Activated CD8-positive, alpha-beta memory T cell treated with anti-CD3 and anti-CD28 coated beads, Interleukin-2, amount 50 U/mL, for 4 hours (primary cell): ENCODE measurements at places on chromosomes 3 and 15.

GRCh38 chr15:40441565-40442531 lies 1.1 kb downstream of the BAHD1 start:
- peak; percentile 42 for DNase-seq

GRCh38 chr15:100259266-100259665 lies 82.5 kb downstream of the ADAMTS17 start:
- no peak for DNase-seq

DNA sequence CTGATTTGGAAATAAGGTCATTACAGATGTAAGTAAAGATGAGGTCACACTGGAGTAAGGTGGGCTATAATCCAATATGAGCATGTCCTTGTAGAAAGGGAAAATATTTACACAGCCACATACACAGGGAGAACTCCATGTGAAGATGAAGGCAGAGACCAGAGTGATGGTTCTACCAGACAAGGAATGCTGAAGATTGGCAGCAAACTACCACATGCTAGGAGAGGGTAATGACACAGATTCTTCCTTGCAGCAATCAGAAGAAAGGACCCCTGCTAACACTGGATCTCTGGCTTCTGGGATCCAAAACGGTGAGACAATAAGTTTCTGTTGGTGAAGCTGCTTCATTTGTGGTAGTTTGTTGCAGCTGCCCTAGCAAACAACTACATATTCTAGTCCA lies 56.0 kb upstream of the SPTSSB start:
- DNase-seq = no peak

- no peak for DNase-seq
These were observed 41.1 kb downstream of the LYZL4 start for GRCh38 chr3:42369304-42369703.

DNA sequence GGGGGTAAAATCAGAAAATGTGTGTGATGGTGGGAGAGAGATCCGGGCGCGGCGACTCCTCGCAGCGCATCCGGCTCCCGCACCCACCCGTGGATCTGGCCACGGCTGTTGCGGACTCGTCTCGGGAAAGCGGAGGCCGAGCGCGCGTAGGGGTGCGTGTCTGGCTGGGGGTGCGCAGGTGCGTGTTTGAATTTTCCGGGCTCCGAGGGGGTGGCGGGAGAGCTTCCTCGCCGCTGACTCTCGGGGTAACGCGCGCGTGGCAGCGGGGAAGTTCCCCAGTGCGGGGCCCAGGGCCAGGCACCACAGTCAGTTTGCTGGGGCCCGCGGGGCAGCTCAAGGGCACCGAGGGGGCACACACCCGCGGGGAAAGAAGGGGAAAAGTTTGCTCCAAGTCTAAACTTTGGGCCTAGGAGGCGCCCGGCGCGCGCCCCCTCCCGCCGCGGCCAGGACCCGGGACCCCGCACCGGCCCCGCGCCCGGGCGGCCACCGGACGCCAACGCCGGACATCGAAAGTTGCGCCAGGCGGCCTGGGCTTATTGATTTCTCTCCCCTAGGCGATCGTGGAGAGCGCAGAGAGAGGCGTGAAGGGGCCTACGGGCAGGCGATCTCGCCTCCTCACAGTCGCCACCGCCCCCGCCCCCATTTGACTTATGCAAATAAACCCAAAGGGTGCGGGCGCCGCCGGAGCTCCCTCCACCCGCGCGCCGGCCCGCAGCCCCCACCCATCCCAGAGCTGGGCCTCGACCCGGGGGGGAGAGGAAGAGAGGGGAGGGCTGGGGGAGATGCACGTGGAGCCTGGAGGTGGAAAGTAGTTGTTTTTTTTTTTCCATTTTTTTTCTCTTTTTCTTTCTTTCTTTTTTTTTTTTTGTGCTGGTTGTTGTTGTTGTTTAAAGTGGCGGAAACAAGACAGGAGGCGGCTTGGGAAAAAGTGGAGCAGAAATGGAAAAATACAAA lies 639 bp downstream of the FOXP1 start:
- DNase-seq = peak; percentile 71

- DNase-seq = no peak
These were observed 11.3 kb downstream of the NRROS start for GRCh38 chr3:196650740-196651311.

DNA sequence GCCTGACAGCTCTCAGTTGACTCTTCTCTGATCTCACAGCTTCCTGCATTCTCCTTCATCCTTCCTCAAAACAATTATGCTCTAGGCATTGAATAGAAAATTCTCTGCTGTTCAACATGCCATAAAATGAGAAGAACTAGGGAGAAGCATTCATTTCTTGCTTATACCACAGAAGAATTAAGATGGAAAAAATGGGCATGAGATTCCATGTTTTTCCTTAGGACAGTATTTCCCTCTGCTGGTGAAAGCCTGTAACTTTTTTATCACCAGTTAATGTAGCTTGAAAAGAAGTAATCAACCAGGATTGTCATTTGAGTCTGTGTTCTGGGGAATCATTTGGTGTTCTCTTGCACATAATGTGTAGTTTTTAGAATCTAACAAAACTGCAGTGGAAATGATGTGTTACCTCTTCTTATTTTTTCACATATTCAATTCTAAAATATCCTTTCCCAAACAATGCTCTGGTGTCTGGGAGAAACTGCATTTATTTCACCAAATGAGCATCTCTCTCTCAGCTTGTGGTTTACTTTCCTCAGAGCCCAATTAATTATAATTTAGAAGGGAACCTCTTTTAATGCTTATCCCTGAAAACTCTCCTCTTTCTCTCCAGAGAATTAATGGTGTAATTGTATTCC lies 92.8 kb upstream of the DCBLD2 start:
- DNase-seq = no peak

- no peak for DNase-seq
These were observed 68.5 kb downstream of the CHSY1 start for GRCh38 chr15:101183226-101183930.

DNA sequence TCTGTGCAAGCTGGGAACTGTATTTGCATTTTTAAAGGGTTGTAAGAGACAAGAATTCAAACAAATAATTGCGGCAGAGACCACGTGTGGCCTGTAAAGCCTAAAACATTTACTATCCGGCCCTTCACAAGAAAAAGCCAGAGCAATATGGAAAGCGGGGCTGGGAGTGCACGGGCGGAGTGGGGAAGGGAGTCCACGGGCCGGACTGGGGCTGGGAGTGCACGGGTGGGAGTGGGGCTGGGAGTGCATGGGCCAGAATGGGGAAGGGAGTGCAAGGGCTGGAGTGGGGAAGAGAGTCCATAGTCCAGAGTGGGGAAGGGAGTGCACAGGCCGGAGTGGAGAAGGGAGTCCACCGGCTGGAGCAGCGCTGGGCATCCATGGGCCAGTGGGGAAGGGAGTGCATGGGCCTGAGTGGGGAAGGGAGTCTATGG lies 41.2 kb downstream of the KLF15 start:
- DNase-seq = no peak

GRCh38 chr3:59749291-59749690 lies 699.5 kb upstream of the CFAP20DC start:
- no peak for DNase-seq

DNA sequence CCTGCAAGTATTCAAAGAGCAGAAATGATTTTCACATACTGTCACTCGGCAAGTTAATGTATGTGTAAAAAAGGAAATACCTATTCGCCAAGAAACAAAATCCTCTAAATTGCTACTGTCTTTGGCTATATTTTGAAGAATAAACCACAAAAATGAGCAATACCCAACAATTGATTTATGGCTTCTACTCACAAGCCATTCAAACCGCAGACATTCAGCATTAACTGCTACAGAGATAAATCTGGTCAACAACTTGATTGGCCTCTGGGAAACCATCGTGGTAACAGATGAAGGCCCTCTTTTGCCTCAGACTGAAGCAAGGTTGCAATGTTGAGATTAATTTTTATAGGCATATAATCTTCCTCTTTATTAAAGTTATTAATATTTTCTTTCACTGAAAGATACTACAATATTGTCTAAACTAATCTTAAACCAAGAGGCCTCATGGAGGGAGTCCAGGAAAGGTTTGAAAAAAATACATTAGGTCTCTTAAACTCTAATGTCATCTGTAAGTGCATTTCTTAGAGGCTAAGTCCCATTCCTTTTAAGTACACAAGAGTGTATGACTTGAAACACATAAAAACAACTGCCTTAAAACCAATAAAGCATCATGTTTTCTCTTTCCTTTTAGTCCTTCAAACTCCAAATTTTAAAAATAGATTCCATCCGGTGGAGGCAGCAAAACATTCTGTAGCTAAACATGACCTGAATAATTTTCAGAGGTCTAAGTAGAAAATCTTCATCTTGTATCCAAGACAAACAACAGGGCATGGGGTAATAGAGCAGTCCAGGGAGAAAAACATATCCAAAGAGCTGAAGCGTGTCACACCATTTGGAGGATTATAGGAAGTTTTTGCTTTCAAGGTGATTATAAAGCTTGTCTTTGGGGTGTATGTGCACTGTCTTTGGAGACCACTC lies 162.4 kb upstream of the TGFBR2 start:
- no peak for DNase-seq

- no peak for DNase-seq
These were observed 45.5 kb downstream of the LSAMP start for GRCh38 chr3:116399701-116400226.

GRCh38 chr3:177781686-177782161 lies 584.4 kb upstream of the TBL1XR1 start:
- DNase-seq = no peak

GRCh38 chr3:160403796-160404470 lies 4.5 kb downstream of the SMC4 start:
- DNase-seq = no peak

DNA sequence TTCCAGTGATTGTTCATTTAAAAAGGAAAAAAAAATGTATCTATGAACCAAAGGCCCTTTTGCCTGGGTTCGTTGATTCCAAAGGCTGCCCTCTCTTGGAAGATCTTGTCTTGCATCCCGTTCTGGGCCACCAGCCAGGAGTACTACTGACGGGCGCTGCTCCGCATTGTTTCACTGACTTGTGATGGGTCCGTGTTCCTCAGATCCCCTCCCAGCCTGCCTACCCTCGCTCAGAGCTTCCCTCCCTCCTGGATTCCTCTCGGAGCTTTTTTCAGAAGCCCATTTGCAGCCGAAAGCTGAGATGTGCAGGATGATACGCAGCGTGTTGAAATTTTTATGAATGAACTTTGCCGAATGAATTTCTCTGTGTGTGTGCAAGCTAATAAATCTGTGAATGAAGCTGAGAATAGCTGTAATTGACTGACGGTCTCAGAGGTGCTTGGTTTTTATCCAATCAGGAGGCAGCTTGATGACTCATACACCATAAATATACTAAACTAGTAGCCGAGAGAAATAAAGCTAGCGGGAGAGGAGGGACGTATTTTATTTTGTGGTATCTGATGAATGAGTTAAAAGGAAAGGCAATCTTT lies at the start of gene SHC4:
TSS of gene SHC4 (minus strand) at position 396 of the 590 bp plus-strand sequence. CDS start 904 bp downstream, outside the sequence.
- no peak for DNase-seq

DNA sequence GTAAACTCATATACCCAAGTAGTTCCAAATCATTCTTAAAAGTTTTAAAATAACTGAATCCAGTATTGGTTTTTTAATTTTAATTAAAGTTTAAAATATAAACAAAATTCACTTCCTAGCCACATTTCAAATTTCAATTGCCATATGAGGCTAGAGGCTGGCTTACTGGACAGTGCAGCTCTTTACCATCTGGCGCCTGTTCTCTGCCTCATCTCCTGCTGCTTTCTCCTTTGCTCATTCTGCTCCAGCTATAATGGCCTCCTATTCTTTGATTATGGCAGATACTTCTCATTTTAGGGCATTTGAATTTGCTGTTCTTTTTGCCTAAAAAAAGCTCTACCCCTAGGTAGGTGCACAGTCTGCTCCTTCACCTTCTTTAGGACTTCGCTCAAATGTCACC lies 19.1 kb downstream of the ARMC8 start:
- DNase-seq = no peak

DNA sequence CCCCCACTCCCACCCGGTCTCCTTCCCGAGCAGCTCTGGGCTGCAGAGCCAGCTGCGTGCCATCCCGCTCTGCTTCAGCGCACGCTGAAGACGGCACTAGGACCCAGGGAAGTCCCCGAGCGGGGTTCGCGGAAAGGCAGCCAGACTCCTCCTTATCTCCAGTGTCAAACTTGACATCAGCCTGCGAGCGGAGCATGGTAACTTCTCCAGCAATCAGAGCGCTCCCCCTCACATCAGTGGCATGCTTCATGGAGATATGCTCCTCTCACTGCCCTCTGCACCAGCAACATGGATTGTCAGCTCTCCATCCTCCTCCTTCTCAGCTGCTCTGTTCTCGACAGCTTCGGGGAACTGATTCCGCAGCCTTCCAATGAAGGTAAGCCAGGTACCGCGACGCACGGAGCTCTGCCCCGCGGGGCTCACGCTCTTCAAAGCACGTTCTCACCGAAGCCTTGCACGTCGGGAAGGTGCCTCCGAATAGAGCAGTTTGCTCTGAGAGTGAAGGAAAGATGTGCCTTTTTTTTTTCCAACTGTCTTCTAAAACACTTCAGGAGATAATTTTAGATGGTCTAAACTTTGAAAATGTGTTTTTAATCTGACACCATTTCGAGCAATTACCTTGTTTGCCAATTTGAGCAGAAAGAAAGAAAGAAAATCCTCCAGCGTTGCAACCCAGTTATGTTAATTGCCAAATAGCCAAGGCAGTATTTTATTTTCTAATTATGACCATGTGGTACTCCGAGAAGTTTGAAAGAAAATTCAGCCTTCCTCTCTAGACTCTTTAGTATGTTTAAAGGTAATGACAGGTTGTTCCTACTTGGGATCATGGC lies at the start of gene EPHA3:
TSS of gene EPHA3 (plus strand) at position 161 of the 830 bp plus-strand sequence. CDS start at position 289, 128 bp downstream.
- DNase-seq = peak; percentile 16

DNA sequence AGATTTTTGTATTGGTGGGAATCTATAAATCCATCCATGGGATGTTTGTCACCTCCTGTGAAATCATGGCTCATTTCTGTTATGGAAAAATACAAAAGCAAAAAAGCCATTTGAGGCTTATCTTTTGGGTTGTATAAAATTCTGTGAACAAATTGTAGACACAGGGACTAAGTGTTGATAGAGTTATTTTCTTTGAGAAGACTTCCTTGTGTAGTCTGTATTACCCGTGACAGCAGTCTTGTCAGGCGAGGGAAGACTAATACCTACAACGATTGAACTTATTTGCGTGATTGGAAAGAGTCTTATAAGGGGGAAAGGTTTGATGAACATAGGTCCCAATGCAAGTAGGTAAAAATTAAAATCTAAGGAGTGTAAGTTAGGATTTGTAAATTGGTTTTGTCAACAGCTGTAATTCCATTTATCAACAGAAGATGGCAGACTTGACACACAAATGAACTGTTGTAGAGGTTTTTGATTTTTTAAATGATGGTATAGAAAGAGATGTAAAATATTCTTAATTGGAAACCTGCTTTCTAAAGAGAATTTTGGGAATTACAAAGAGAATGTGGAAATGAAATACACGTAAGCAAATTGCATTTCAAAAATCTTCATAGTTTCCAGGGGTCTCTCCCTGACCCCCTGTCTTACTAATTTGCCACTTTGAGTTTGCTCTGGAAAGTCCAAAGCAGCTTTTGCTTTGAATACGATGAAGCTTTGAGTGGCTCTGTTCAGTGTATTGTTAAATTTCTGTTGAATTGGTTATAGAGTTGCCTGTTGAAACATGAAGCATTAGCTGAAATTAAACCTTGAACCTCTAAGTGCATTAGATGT lies 33.2 kb downstream of the SLC25A26 start:
- DNase-seq = no peak

GRCh38 chr15:34039790-34040113 lies 748 bp upstream of the AVEN start:
- DNase-seq = no peak

GRCh38 chr3:62718011-62718410 lies 157.2 kb downstream of the CADPS start:
- no peak for DNase-seq
